ENCODE measurements at places on chromosomes 12 and 14.

DNA sequence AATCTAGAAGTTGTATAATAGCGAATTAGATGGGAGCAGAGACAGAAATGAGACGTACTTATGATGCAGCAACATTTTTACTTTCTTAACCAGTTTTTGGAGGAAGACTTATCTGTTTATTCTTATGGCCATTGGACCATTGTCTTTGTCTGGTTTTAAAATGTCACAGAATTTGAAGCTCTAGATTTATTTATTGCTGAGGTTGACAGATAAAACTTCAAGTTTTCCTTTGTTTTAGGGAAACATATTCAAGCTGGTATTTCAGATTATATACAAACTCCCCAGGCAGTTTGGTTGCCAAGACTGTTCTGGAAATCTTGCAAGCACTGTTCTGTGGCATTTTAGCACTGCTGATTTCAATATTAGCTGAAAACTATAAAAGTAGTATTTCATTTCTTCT is 1021.7 kb downstream of the GALC start:
- DNase-seq, result no peak

DNA sequence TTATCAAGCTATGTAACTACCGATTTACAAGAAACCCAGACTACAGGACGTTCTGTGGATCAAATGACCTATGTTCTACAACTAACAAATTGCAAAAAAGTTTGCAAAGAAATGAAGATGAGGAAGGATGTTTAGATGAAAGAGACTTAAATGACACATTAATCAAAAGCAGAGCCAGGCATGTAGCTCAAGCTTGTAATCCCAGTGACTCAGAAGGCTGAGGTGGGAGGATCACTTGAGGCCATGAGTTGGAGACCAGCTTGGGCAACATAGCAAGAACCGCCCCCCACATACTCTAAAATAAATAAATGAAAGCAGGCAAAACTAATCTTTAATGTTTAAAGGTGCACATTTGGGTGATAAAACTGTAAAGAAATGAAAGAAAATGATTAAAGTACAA is 331.9 kb downstream of the BTG1 start:
- DNase-seq, result no peak

DNA sequence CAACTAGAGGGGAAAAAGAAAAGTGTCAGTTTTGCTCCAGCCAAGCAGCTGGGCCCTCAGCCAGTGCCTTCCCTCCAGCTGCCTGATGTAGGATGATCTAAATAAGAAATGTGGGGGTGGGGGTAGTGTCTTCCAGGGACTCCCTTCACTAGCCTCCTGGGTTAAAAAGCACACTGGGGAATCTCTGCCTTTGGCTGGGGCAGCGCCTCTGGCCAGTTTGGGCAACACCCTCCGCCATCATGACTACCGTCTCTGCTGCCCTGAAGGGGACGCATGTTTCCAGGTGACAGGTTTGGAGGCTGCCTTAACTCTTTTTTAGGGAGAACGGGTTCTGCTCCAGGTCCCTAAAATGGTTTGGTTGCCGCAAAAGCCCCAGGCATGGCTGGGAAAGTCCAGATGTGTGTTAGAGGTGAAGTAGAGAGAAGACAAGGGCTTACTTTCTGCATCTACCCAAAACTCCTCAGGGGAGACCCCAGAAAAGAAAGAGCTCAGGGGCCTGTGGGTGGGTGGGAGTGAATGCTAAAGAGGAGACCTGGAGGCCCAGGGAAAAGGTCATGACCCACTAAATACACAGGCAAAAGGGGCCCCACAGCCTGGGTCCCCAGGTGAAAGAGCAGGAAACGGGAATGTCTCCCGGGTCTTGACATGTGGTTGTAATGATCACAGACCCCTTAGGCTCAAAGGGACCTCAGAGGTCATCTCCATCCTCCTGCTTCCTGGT is 132.8 kb upstream of the CCND2 start:
- DNase-seq, result no peak

DNA sequence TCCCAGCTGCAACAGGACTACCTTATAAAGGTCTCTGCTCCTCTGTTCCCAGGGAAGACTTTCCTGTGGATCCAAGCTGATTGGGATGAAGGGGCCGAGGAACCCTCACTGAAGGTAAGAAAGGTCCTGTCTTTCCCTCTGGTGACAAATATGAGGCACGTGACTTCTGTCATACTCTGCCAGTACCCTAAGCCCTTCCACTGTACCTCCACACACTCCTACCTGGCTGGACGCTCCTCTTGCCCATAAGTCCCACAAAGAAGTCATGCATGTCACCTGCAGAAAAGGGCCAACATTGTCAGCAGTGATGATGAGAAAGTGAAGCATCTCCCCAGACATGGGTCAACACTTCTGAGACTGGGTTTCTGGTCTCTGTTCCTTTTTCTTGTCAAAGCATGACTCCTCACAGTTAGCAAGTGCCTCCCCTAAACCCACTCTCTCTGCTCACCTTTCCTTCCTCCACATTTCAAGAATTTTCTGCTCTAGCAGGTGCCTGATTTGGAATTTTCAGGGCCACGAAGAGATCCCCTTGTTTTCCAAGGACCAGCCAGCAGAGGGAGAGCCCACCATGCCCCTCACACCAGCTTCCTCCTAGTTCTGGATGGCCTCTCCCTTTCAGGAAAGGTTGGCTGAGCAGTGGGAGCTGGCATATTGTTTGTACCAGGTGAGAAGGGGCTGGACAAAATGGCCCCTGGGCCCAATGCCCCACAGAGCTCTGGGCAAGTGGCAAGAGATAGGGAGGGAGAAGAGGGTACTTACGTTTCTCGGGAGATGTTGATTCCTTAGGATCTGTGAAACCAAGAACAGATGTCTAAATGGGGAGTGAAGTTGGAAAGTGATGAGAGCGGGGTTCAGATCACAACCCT is 3.5 kb downstream of the TAC3 start:
- no peak for DNase-seq

DNA sequence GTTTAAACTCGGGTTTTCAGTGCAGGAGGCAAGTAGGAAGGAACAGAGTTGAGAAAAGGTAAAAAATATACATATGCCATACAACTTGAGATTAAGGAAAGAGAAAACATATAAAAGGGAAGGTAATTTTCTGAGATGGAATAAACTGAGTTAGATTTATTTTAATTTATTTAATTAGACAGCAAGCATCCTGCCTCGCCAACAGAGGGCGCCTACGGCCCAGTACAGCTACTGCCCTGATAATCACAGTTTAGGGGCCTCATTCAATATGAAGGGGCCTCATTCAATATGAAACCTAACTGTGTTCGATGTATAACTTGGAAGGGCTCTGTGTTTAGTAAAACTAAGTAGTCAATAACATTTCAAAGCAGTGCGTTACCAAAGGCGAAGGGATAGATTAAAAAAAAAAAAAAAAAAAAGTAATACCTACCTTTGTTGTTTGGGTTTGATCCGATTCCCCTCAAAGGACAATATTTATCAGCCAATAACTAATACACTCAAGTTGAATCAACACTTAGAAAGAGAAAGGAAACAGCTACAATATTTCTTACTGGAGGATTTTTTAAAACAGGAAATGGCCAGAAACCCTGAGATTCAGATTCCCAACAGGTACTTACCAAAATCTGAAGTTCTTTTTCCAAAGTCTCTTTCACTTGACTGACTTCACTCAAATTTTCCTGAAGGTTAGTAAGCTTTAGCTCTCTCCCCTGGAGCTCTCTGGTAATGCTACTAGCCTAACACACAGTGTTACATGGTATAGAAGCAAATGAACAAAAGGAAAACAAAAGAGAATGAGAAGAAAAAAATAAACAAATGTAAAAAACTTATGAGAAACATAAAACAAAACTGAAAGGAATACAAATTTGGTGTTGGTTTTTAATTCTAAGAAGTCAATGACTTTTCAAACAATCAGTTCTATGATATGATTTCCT is 70.0 kb upstream of the VPS33A start:
- DNase-seq, result peak; percentile 40

GRCh38 chr12:31477687-31478086 is 113.2 kb downstream of the DENND5B start:
- DNase-seq, result no peak

GRCh38 chr12:56979628-56980027 is 22.2 kb upstream of the RDH16 start:
- no peak for DNase-seq

DNA sequence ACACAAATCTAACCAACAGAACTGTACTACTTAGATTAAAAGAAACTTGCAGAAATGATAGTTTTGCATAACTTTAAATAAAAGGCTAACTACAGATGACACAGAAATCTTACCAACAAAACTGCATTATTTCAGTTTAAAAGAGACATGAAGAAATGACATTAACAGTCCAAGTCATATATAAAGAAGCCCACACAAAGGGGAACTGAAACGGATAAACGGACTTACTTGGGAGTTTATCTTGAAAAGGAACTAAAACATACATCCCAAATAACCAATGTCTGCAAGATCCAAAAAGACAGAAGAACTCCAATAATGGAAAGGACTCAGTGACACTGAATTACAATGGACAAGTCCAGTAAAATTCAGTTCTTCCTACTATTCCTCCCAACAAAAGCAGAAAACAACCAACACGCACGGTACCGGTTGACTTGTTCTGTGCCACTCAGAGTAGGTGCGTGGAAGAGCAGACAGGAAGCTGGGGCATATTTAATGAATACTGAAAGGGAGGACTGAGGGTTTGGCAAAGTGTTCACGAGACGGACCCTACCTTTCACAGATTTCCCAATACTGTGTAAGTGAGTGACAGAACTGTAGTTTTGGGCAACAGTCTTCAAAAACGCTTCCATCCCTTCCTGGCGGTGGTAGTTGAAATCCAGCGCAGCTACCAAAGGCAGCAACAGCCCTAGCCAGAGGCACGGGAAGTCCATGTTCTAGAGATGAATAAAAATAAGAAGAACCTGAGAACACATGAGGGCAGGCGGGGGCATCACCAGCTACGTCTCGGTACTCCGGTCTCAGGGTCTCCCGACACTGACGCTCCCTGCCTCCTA is 627 bp downstream of the CPM start:
- no peak for DNase-seq

DNA sequence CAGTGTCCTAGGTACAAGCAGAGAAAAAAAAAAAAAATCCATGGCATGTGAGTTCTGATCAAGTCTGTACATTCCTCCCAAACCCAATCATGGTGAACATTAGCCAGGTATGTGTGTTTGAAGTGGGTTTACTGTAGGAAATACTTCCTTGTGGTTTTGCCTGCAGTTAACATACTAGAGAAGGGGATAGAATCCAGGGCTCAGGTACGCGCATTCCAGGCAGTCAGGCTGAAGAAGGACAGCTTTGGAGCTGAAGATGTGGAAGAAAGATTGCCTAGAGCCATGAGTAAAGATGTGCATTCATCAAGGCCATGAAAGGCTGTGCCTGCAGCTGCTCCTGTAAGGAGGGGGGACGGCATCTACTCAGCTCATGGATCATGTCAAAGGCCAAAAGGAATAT is 88.2 kb upstream of the NTF3 start:
- no peak for DNase-seq

GRCh38 chr14:64115401-64115800 is 178.8 kb downstream of the ESR2 start:
- no peak for DNase-seq

GRCh38 chr14:63659726-63660125 is 18.1 kb upstream of the WDR89 start:
- DNase-seq, result no peak

DNA sequence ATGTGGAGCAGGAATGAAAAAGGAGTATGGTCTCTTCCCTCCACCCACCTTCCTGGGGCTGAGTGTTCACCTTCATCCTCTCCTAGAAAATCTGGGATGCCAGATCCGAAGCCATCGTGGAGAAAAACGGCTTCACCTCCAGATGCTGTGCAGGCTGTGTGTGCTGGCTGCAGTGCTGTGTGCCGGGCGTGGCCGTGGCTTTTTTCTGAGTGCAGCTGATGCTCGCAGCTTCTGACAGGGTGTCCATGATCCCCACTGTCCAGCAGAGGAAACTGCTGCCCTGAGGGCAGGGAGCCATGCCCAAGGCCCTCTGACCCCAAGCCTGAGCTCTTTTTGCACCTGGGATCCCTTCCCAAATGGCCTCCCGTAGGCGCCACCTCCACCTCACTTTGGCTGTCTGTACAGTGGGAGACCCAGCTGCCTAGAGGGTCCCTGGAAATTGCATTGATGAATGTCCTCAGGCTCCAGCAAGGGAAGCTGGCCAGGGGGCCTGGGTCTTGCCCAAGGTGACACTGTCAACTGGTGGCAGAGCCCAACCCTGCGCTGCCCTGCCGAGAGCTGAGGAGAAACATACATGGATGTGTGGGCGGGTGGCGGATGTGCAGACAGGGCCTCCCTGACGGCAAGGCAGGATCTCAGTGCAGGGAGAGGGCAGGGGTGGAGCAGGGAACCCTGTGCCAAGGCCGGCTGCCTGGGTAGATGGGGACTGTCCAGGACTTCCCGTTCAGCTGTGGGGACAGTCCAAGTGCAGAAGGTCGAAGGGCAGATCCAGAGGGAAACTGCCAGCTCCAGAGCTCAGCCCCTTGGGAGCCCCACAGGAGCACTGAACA is 53.3 kb downstream of the BEGAIN start:
- no peak for DNase-seq

- no peak for DNase-seq
Observed at GRCh38 chr14:64000749-64001148, 147.9 kb downstream of the SYNE2 start.

- DNase-seq, result no peak
Observed at GRCh38 chr14:20794644-20795369, 7.8 kb downstream of the RNASE1 start.

- DNase-seq, result no peak
Observed at GRCh38 chr12:82971584-82971983, 284.9 kb downstream of the TMTC2 start.

GRCh38 chr14:54864526-54864925 is 38.1 kb downstream of the GCH1 start:
- no peak for DNase-seq

- peak; percentile 40 for DNase-seq
Observed at GRCh38 chr12:114625294-114625851, 58.6 kb downstream of the TBX3 start.

- DNase-seq, result no peak
Observed at GRCh38 chr14:103708750-103709187, 6.5 kb downstream of the XRCC3 start.

- DNase-seq, result no peak
Observed at GRCh38 chr12:93818488-93819049, 141.4 kb downstream of the CRADD start.

GRCh38 chr14:52000019-52000582 is 10.8 kb downstream of the RTRAF start:
- DNase-seq, result no peak

DNA sequence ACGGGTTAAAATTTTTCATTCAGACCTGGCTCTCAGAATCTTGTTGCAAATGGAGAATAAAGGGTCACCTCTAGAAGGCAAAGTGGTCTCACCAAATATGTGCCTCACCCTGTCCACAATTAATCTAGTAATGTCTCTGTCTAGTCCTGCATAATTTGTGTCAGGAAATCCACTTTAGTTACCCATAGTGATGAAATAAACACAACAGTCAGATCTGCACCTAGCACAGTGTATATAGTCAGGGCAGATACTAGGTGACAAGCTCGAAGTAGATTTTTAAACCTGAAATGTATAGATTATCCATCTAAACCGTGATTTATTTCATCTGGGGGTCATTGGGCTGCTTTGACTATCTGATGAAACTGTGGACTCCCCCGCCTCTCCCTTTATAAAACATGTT is 15.9 kb upstream of the FLVCR2 start:
- DNase-seq, result no peak

GRCh38 chr14:76489667-76490066 is 113.7 kb downstream of the ESRRB start:
- no peak for DNase-seq

- no peak for DNase-seq
Observed at GRCh38 chr14:58887931-58888330, 250.2 kb downstream of the DACT1 start.
